ENCODE measurements at places on chromosomes 11 and 22.
A peak's percentile ranks its signal among the peaks of the same experiment; 100 is the strongest.

DNA sequence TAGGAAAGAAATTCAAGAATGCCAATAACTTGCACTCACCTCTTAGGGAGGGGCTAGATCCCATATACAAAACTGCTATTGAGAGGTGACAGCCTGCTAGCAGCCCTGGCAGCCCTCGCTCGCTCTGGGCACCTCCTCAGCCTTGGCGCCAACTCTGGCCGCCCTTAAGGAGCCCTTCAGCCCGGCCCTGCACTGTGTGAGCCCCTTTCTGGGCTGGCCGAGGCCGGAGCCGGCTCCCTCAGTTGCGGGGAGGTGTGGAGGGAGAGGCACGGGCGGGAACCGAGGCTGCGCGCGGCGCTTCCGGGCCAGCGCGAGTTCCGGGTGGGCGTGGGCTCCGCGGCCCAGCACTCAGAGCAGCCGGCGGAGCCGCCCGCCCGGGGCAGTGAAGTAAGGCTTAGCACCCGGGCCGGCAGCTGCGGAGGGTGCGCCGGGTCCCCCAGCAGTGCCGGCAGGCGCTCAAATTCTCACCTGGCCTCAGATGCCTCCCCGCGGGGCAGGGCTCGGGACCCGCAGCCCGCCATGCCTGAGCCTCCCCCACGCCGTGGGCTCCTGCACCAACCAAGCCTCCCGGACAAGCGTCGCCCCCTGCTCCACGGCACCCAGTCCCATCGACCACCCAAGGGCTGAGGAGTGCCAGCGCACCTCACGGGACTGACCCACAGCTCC is 329.9 kb downstream of the FAM181B start:
- no peak for DNase-seq

DNA sequence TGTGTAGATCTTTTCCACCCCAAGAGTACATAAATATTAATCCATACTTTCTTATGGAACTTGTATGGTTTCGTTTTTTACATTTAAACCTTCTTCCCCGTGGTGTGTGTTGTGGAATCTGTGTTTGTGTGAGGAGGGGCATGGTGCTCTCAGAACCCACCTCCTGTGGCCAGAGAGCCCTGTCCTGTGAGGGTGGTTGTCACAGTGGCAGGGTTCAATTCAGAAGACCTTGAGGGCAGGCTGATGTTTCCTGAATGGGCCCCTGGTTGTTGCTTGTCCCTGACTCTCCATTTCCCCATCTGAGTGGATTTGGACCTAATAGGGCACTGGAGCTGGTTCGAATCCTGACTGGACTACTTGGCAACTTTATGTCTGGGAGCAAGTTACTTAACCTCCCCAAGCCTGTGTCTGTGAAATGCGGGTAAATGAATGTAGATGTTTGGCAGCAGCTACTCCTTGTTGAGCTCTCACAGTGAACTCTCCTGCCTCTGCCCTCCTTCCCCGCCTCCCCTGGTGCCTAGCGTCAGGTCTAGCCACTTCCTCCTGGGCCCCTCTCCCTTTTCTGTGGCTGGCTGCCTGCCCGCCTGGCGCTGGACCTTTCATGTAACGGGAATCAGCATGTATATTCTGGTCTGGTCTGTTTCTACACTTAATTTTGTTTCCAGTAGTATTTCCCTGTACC is 7.3 kb downstream of the NEAT1 start:
- DNase-seq: peak; percentile 87

DNA sequence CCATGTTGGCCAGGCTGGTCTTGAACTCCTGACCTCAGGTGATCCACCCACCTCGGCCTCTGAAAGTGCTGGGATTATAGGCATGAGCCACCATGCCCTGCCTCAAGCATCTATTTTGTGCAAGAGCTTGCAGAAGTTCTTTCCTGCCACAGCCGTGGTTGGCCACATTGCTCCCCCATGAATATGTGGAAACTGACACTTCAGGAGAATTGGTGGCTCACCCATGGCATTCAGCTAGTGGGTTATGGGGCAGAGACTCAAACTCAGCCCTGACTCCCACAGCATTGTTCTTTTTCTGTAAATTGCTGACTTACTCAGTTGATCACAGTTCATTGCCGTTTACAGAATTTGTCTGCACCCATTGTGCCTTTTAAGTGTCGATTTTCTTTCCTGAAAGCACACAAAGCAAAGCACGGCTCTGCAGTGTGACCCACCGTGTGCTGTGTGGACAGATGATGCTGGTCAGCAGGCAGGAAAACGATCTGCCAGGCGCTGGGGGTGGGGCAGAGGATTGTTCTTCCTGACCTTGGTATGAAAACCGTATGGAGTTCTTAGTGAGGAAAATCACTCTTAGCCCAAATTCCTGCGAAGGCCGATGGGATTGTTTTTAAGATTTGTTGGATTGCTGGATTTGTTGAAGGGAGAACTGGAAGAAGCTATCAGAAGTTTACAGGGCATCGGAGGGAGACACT is 115.6 kb downstream of the PTPRJ start:
- DNase-seq: no peak

DNA sequence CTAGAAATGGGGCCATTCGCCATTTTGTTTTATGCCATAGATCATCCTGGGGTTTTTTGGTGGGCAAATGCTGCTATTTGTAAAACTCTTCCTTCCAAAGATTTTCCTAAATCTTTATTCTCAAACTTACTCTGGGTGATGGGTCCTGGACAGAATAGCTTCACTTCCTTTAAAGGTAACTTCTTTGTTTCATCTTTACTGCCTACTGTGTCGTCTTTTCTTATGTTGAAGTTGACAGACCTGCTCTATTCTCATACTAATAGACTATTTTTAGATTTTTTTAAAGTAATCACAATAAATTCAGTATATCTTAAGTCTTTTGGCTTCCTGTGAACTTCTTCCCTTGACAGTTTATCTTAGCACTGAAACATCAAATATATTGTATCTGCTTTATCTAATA is 98.6 kb downstream of the YAP1 start:
- DNase-seq: no peak

DNA sequence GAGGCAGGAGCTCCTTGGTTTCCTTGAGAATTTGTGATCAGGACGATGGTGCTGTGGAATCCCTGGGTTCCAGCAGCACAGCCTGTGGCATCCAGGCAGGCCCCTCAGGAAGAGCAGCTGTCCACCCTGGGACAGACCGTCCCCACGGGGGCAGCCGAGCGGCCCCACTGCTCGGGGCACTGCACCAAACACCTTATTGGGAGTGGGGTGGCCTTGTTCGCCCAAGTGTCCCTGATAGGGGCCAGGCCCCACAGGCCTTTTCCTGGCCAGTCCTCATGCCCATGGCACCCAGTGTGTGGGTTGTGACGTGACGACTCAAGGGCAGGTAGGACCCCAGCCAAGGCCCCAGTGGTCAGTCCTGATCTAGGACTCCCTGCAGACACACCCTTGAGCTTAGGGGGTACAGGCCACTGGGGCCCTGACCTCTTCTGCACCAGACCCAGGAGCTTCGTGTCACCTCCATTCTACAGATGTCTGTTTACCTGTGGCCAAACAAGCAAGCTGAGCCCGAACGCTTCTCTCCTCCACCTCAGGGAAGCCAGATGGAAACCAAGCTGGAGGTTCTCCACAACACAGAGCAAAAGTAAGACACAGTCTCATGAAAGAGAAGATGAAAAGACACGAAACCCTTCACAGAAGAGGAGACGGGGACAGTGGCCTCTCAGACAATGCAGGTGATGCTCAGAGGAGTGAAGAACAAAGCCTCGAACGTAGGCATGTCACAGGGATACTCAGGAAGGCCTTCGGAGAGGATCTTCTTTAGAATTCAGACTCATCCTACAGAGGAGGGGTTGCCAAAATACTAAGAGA is 1.6 kb upstream of the BRD1 start:
- DNase-seq: no peak

DNA sequence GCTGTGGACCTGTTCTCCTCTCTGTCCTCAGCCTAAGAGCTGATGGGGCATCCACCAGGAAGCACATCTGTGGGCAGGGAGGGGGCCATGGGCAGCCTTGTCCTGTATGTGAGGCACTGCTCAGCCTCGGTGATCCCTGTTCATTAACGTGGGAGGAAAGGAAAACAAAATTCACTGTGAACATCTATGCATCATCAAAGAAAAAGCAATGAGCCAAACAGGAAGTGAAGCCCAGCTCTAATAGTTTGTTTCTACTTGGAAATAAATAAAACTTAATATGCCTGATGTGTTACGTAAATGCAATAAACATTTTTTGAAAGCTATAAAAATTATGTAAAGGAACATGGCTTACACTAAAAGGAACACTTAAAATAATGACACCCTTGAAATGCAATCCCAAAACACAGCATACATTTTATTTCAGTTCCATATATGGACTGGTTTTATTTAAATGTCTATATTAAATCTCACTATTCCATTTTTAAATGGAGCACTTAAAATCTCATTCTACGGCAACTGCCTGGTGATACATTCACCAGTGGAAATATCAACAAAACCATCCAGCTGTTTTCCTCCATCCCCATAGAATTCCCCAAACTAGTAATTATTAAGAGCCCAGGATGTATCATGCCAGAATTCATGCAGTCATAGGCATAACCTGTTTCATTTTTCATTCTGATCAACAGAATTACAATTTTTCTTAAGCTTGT is 78.3 kb downstream of the ZNF280B start:
- DNase-seq: no peak

DNA sequence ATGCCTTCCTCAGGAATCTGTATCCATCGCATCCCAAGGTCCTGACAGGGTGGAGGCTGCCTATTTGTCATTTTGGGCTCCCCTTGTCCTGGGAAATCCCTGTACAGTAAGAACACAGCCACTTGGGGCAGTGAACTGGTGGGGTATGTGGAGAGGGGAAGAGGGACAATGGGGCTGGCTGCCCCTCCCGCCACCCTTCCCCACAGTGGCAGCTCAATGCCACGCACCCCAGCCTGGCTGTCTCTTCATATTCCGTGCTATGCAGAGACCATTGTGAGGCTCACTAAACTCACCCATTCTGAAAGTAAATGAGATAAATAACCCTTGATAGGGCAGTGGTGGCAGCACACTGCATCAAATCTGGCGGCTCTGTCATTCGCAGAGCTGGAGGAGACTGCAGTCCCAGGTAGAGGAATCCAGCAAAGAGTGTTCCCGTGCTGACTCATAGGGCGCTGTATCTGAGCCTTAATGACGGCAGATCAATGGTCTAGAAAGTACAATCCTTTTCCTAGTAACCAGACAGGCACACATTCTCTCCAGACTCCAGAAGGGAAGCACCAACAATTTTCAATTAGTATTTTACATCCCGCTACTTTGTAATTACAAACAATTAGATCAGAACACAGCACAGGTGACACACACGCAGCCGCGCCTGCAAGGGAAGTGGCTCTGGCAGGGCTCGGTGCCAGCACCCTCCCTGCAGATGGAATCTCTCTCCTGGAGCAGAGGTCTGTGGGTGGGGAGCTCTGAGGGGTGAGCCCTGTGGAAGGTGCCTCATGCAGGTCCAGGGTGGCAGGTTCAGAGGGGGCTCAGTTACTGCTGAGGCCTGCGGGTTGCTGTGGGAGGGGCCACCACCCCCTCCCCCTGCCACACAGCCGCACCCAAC is 167.9 kb upstream of the B3GAT1 start:
- DNase-seq: no peak

GRCh38 chr22:28743852-28744251 is 2.0 kb downstream of the HSCB start:
- DNase-seq: no peak

DNA sequence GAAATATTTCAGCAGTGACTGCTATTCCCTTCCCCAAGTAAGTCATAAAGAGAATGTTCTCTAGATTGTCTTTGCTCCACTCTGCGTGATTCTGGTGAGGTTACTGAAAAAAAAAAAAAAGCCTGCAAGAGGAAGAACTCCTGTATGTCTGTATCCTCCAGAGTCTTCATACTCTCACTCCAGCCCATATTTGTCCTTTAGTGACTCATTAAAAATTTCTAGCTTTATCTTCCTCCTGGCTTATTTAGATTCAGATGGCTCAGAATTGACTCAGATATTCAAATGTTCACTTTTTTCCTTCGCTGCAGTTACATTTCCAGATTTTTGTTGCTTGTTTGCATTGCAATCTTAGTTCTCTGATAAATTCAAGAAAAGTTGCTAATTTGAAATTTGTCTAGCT is 76.3 kb upstream of the CNTN5 start:
- no peak for DNase-seq

Data from KBM-7 (cell line).